ENCODE measurements at places on chromosomes 4 and X.

DNA sequence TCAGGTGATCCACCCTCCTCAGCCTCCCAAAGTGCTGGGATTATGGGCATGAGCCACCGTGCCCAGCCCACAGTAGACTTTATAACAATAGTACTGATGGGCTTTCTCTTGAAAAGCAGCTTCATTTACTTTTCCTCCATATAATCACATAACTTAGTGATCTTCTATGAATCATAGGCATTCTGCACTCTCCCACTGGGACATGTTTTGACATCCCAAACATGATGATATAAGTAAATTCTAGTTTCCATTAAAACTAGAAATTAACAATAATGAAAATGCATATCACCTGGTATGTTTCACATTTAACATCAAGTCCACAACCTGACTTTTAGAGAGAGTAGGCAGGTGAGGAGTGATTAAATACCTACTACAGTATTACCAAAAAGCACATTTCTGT, 96.5 kb downstream of the CAMK2D start:
- no peak for DNase-seq

DNA sequence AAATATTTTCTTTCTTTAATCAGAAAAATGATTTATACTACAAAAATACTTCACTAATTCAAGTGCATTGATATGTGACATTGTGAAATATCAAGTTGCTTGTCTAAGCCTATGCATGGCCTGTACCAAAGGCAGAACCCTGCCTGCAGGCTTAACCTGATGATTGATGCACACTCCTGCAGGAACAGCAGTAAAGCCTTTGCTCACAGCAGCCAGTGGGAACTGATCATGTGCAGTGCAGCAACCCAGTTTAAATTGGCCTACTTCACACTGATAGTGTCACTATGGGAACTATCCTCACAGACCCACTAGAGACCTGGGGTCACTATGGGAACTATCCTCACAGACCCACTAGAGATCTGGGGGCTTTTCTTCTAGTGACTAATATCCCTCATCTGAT, 603.8 kb downstream of the RAPGEF2 start:
- DNase-seq: no peak

DNA sequence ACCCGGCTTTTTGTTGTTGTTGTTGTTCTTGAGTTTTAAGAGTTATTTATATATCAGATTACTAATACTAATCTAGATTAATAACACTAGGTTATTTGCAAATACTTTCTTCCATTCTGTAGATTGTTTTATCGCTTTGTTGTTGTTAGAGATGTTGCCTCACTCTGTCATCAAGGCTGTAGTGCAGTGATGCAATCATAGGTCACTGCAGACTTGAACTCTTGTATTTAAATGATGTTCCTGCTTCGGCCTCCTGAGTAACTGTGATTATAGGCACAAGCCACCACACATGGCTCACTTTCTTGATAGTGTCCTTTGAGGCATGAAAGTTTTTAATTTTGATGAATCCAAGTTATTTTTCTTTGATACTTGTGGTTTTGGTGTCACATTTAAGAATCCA, 129.0 kb downstream of the VSIG4 start:
- no peak for DNase-seq

GRCh38 chrX:39414290-39414854, 613.1 kb downstream of the MID1IP1 start:
- DNase-seq: no peak

- no peak for DNase-seq
These were observed 4.6 kb upstream of the PIN4 start for GRCh38 chrX:72176981-72177380.

GRCh38 chr4:98275145-98275544, 14.0 kb downstream of the RAP1GDS1 start:
- no peak for DNase-seq

DNA sequence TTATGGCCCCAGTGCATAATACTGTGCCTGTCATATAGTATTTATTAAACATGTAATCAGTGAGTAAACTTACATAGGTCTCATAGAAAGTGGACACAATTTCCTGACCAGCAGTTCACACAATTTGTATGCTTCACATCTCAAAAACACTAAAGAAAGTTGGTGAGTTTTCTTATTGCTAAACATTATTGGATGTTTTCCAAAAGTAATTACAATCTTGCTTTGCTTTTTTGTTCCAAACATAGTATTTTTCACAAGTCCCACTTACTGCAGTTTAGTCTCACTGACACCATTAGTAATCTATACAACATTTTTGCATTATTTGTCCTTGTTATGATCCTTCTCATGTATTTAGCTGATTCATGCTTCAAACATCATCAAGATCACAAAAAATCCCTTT, 132.5 kb downstream of the TBCK start:
- no peak for DNase-seq

- no peak for DNase-seq
These were observed 263.2 kb downstream of the TECRL start for GRCh38 chr4:64146030-64146429.

GRCh38 chr4:99403380-99404184, 31.6 kb downstream of the ADH7 start:
- no peak for DNase-seq

DNA sequence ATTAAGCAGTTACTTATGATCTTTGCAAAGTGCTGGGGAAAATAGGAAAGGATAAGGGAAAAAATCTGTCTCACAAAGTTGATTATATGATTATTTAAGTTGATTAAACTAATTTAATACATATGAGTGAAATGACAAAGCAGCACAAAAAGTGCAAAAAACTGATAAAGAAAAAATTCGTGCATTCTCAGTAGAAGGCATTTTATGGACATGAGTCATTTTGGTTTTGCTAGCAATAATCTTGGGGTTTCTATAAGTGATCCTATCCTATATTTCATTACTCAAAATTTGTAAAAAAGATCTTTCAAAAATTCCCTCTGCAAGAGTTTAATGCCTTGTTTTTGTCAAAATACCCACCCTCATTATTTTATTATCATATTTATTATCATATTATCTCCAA, 224.2 kb upstream of the ANXA10 start:
- DNase-seq: no peak

- DNase-seq: no peak
These were observed 1.3 kb downstream of the TMEM47 start for GRCh38 chrX:34655501-34656455.

DNA sequence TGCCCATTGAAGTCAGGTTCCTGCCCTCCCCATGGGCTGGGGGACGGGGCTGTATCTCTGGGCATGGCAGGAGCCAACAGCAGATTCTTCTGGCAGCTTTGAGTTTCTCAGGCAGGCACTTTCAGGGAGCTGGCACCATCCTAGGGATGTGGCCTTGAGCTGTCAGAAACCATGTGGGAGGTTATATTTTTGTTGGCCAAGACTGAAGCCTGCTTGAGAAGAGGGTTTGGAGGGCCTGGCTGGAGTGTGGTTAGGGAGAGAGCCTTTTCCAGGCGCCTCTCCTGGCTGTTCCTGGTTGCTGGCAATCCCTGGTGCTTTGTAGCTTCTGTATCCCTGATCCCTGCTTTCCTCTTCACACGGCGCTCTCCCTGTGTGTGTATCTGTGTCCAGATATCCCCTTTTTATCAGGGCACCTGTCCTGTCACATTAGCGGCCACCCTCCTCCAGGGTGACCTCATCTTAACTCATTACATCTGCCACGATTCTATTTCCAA, 30.6 kb upstream of the SORCS2 start:
- DNase-seq: no peak

GRCh38 chr4:139743027-139743426, 77.4 kb downstream of the MGST2 start:
- DNase-seq: no peak

DNA sequence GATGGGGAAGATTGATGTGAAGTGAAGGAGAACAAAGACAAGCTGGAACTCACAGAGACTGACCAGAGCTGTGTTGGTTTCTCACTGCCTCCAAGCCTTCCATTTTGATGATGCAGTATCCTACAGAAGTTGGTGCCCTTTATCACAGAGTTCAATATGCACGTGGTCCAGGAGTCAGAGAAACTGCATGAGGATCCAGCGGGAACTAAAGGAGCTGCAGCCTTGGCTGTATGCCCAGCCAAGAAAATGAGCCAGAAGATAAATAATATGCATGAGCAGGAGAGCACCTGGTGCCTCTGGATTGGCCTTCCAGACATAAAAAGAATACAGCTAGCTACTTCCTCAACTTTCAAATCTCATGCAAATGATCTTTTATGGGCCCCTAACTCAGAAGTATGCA, 44.3 kb upstream of the DCLK2 start:
- no peak for DNase-seq

- no peak for DNase-seq
These were observed 58.0 kb downstream of the VGLL1 start for GRCh38 chrX:136589966-136590365.

- no peak for DNase-seq
These were observed 32.4 kb downstream of the CASP3 start for GRCh38 chr4:184616633-184617551.

GRCh38 chr4:41541687-41542094, 3.7 kb downstream of the LIMCH1 start:
- DNase-seq: no peak

GRCh38 chr4:89836897-89837384, at the start of gene SNCA:
SNCA (minus strand) TSS chr4:89837161; CDS start chr4:89835667, 1,494 bp downstream.
- no peak for DNase-seq

DNA sequence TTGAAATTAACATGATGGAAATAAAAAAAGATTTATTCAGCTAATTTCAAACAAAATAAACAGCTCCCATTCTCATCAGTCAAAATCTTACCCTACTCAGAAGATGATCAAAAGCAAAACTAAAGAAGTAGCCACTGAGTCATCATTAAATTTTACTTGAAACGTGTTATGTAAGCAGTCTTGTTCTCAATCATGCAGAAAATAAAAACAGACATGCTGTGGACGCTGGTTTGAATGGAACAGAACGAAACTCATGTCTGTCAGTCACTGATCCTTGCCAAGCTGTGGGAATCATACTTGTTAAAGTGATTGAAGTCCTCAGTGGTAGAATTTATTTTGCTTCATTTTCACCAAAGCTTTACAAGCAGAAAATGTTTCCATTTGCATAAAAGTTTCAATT, 77.2 kb upstream of the TLR3 start:
- DNase-seq: no peak

DNA sequence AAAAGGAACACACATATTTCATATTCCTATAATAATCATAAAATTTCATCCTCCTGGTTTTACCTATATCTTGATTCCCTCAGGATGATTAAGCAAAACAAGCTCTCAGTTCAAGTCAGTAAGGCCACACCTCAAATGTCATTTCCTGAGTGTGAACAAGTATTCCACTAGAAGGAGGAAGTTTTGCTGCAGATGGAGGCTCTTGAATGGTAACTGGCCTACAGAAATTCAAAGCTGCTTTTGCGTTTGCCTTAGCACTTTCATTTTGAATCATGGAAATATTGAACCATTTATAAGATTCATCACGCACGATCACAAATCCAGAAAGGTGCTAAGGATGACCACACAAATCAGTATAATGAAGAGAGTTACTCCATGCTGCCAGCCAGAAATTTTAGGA, 254.4 kb upstream of the CXXC4 start:
- no peak for DNase-seq

DNA sequence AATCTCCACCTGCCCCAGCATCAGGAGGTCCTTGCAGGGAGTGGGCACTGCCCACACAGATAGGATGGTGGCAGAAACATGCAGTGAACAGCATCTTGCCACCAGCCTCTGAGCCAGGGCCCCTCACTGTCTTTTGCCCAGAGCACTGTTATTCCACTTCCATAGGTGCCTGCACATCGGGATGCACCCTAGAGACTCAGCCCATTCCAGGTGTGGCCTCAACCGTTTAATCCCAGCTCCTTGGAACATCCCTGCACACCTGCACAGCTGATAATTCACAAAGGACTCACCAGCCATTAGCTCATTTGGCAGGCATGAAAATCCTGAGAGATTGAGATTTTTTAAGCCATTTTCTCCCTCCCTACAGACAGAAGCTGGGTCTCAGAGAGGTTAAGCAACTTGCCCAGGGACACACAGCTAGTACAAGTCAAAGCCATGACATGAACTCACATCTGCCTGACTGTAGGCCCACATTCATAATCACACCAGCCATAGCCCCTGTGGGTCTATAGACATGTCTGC, 116.3 kb downstream of the EFNB1 start:
- DNase-seq: no peak

DNA sequence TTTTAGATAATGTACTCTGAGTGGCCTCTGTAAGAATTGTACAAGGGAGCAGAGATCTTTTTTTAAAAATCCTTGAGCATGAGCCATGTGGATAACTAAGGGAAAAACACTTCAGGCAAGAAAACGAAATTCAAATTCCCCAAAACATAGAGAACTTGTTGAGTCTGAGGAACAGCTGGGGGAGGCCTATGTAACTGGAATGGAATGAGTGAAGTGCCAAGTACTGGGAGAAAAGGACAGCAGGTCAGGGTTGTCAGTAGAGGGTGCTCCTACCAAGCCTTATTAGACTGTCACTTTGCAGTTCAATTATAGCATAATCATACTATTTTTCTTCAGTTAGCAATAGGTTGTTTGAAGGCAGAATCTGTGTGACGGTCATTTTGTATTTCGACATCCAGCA, 135.1 kb downstream of the ARHGAP6 start:
- no peak for DNase-seq

GRCh38 chr4:15327311-15328298, 100.2 kb upstream of the C1QTNF7 start:
- DNase-seq: no peak

- no peak for DNase-seq
These were observed 100.5 kb upstream of the AADAT start for GRCh38 chr4:170190265-170190664.

DNA sequence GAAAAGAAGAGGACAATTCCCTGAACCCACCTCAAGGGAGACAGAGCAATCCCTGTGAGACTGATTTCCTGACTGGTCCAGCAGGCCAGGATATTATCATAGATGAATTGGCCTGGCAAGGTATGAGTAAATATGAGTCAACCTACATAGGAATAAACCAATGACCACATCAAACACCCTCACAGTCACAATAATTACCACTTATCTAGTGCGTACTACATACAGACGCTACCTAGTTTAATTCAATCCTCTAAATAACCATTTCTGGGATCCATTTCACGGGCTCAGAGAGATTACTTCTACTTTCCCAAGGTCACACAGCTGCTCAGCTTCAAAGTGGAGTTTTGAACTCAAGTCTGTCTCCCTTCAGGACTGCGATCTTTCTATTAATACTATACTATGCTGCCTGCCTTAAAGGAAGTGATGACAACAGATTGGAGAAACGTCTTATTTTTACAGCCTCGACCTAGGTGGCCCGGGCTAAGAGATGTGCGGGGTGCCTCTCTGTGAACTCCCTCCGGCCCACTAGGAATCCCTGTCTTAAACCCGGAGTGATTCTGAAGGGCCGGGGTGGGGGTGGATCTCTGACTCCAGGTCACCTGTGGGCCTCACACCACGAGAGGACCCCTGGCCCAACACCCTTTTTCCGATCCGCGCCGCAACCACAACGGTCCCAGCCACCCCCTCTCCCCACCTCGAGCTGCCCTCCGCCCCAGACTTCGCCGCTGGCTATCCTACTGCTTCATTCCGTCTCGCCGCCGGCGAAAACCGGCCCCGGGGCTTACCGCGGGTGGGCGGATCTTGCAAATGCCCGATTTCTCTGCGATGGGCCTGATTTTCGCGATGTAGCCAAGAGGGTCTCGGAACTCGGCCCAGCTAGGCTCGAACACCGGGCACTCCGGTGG, 800 bp downstream of the KDM5C start:
- no peak for DNase-seq

- no peak for DNase-seq
These were observed 70.8 kb upstream of the RAI2 start for GRCh38 chrX:17931855-17932254.
